ENCODE measurements at places on chromosomes 5 and 9.
A peak's percentile ranks its signal among the peaks of the same experiment; 100 is the strongest.

- DNase-seq = peak; percentile 86
Measured at GRCh38 chr5:112995764-112996618, 19.4 kb downstream of the DCP2 start.

DNA sequence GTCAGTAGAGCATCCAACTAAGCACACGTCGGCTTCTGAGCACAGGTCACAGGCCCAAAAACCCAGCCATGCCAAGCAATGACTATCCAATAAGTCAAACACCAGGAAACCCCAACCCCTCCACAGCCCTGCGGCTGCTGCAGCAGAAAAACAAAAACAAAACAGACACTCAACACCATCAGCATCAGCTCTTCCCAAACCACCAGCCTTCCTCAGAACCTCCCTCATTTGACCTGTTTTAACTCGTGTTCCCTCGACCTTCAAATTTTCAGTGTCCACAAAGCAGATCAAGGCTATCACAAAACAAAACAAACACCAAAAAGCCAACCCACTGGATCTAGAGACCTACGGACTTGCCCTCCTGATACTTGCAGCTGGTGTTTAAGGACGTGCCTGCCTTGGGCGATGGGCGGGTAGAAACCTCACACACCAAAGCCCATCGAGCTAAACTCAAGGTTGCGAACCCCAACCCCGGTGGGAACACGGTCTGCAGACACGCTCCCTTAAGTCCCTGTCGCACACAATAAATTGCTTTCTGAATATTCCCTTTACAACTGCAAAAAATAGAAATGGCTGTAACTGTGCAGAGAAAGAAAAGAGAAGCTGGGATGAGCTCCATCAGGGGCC is 247.1 kb upstream of the ANKRD55 start:
- peak; percentile 27 for DNase-seq

DNA sequence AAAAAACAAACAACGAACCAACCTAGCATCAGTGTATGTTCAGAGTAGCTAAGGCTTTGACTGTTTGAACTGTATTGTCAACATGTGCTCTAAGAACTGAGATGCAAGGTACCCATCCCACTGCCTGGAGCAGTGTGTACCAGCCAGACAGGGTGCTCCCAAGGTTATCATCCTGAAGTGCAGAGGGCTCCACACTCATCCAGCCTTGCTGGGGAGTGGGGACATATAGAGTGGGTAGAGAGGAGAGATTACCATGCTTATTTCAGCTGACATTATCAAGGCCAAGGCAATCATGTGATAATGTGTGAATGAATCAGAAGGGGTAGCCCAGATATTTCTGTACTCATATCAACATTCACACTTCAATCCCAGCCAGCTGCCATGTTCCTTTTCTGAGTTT is 68.7 kb upstream of the ZNF622 start:
- DNase-seq = no peak

- DNase-seq = no peak
Measured at GRCh38 chr9:80163889-80164288, 592.1 kb downstream of the TLE4 start.
